GOT3 (cell line): ENCODE measurements at places on chromosomes 1 and 21.

- DNase-seq: no peak
These were observed 459 bp downstream of the SERBP1 start for GRCh38 chr1:67429528-67430357.

- no peak for DNase-seq
These were observed 15.8 kb downstream of the MYOM3 start for GRCh38 chr1:24096009-24096738.

DNA sequence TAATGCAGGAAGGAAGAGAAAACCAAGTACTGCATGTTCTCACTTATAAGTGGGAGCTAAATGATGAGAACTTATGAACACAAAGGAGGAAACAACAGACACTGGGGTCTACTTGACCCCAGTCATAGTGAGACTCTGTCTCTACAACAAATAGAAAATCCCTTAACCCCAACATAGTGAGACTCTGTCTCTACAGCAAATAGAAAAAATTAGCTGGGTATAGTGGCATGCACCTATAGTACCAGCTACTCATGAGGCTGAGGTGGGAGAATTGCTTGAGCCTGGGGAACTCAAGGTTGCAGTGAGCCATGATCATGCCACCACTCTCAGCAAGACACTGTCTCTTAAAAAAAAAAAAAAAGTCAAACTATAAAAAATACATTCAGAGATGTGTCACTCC, 42.7 kb downstream of the GIPC2 start:
- no peak for DNase-seq

- no peak for DNase-seq
These were observed 116.7 kb upstream of the CHRM3 start for GRCh38 chr1:239269706-239270105.

- no peak for DNase-seq
These were observed 1.1 kb downstream of the MPZL1 start for GRCh38 chr1:167722870-167723251.

- no peak for DNase-seq
These were observed 25.8 kb upstream of the LRRN2 start for GRCh38 chr1:204711103-204711946.

DNA sequence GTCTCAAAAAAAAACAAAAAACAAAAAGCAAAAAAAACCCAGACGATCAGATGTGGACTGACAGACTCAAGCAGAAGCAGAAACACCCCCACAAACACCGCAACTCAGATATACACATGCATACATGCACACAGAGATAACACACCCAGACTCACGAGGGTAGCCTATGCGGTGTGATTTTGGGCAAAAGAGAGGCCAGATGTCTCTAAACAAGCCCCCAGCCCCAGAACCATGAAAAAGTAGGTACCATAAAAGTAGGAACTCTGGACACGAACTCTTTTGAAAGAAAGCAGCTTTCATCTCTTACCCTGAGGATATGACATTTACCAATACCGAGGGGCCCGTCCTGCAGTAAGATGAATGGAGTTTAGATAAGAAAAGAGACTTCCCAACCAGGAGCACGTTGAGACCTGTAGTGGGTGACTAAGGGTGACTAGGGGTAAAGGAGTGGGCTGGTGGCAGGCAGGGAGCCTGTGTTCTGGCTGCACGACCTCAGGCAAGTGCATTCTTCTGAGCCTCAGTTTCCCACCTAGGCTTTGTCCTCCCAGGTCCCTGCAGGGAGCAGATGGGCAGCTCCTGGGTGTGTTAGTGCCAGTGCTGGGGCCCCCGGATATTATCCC, 1.5 kb upstream of the TINAGL1 start:
- no peak for DNase-seq

DNA sequence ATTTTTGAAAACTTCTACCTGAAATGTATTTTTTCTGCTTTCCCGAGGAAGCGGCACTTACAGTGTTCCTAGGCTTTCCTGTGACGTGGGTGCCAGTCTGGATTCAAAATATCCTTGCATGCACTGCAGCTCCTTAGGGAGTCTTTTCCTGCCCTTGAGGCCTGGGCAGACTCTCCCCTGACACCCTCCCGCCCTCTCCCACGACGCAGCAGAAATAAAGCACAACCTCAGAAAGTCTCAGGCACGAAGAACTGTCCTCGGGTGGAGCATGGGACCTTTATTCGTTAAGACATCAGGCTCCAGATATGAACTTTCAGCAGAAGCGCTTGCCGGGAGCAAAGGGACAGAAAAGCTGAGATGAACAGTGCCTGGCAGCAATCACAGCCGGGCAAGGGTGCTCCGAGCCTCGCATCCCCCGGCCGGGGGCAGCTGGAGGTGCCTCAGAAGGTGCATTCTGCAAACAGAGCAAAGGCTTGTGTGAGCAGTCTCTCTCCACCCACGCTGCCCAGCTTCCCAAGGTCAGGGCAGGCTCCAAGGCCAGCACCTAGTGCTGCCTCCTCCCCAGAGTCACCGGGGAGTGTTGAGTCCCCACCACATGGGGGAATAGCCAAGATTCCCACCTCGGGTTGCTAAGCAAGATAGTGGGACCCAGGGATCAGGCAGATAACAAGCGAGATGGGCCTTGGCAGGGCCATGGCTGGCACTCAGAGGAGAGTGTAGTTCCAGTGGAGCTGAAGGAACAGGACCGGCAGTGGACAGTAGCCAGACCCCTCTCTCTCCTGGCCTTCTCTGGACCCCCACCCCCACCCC, 3.2 kb downstream of the TFF3 start:
- no peak for DNase-seq

- no peak for DNase-seq
These were observed 22.6 kb downstream of the RCAN1 start for GRCh38 chr21:34592120-34592955.

DNA sequence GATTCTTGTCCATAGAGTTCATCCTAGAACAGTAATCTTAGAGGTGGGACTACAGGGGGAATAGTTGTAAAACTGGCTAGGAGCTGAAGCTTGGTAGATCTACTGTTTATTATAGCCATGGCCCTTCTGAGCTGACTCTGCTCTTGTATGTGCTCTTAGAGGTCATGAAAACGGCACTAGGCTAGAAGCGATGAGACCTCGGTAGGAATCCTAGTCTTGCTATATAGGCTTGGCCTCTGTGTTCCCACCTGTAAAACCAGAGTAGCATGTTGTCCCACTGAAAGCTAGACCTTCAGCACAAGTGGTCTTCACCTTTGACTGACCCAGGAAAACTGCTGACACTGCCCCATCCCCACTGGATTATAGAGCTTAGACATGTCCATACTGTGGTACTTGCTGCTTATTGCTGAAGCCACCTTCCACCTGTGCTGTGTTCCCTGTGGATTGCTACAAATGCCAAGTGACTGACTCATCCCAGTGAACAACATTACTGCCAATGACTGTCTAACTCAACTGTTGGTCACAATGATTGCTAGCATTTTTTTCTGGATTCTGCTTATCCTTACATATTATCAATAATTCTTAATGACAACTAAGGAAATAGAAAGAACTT, 23.0 kb upstream of the PIGC start:
- no peak for DNase-seq

- DNase-seq: no peak
These were observed 163.1 kb downstream of the SMYD3 start for GRCh38 chr1:246343937-246344336.

DNA sequence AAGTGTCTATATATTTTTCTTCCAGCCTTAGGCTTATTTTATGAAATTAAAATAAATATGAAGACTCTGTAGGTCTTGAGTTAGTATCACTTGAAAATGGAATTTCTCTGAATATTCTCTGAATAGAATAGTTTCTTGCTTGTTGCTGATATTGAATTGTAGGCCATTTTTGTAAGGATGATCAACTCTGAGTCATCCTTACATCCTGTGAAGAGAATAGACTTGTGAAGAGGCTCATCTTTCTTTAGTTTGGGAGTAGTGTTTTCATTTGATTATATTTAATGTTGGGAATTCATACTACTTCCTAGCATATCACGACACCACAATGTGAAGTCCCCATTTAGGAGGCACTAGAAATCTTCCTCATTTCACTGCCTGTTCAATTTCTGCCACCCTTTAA, 27.5 kb upstream of the CD1D start:
- DNase-seq: no peak

GRCh38 chr1:200980452-200980772, 43.1 kb downstream of the KIF21B start:
- no peak for DNase-seq

DNA sequence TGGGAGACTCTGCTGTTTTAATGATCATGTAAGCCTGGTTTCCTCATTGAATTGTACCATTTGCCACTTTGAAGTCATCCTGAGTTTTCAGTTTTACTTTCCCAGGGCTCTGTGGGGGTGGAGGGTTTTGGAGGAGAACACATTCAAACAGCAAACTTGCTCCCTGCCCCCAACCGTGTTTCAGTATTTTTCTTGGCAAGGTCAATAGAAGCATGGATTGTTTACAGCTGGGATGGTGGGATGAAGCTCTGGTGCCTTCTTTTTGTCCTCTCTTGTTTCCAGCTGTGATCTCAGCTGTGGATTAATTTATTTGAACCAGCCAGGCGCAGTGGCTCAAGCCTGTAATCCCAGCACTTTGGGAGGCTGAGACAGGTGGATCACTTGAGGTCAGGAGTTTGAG, 54.3 kb upstream of the SERBP1 start:
- no peak for DNase-seq

- DNase-seq: no peak
These were observed 65.6 kb upstream of the ERRFI1 start for GRCh38 chr1:8091691-8092090.

DNA sequence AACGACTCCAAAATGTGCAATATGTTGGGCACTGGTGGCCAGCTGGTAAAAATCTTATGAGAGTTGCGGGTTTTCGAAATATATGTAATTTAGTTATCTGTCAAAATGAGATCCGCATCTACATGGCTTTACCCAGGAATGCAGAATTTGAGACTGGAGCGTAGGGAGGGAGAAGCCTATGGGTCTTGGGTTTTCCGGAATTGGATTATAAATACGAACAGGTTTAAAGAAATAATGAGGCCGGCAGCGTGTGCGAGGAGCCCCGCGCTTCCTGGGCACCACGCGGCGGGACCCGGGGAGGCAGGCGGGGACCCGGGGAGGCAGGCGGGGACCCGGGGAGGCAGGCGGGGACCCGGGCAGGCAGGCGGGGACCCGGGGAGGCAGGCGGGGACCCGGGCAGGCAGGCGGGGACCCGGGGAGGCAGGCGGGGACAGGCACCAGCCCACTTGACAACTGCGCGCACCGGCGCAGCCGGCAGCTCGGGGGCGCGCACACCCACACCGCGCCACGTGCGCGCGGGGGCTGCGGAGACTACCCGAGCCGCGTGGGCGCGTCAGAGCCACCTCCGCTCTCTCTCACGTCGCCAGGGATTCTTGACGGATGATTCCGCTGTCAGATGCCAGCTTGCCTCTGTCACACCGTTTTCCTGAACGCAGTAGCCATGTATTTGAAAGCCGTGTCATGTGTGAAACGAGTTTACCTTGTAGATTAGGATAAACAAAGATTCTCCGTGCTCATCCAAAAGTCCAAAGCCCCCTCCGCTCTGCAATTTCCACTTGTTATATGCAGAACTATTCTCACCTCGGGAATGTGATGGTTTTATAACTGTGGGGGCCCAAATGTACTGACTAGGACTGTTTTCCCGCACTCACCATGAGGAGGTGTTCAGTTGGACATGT, 54.3 kb upstream of the HNRNPU start:
- no peak for DNase-seq

DNA sequence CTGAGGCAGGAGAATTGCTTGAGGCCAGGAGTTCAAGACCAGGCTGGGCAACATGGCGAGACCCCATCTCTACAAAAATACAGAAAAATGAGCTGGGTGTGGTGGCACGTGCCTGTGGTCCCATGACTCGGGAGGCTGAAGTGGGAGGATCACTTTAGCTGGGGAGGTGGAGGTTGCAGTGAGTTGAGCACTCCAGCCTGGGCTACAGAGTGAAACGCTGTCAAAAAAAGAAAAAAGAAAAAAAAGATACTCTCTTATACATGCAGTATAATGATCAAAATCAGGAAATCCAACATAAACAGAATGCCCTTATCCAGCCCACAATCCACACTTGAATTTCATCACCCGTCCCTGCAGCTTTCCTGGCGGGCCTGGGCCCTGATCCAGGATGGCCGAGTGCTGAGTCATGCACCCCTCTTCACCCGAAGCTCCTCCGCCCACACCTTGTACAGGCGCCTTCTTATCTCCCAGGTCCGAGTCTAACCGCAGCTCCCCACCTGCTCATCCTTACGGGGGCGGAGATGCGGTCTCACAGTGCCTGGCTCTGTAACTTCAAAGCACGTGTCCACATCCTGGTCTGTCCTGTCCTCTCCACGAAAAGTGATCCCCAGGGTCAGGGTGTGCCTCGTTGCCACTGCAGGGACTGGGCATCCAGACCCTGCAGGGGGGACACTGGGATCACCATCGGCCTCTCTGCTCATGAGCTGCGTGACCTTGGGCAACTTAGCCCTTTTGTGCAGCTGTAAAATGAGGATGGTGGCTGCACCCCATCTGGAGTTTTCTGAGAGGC, 120.2 kb upstream of the SLC45A1 start:
- no peak for DNase-seq

GRCh38 chr1:66412704-66413103, 121.2 kb upstream of the SGIP1 start:
- no peak for DNase-seq

DNA sequence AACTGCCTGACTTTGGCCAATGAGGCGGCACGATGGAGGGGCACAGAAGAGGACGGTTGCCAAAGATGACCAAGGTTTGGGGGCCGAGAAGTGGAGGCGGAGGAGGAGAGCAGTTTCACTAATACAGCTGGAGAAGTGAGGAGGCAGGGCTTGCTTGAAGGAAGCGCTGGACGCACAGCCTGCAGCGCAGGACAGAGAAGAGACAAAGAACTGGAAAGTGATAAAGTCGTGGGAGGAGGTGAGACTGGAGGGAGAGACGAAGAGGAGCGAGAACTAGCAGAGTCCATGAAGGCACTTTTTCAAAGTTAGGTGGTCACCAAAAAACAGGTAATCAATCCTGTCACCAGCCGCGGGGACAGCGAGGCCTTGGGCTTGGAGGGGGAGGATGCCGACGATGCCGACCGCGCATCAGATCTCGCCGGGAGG, 771 bp downstream of the PACC1 start:
- no peak for DNase-seq

DNA sequence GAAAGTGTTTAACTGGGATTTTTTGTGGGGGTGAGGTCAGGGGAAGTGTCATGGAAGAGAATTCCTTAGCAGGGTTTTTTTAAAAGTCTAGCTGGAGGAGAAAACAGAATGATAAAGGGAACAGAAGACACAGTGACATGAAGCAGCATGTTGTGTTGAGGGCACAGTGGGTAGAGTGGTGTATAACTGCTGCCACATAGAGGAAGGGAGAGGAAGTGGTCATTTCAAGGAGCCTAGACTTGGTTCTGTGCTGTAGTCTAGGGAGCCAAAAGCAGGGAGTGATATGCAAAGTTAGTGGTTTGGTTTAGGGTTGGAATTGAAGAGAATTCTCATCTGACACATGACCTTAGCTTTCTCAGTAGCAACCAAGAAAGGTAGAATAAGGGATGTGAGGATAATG, 10.2 kb downstream of the EEIG2 start:
- DNase-seq: no peak

- no peak for DNase-seq
These were observed 1107.1 kb upstream of the TMPRSS15 start for GRCh38 chr21:19510653-19511052.
